ENCODE measurements at places on chromosomes 1 and 21.

- no peak for DNase-seq
Measured at GRCh38 chr1:176904057-176904751, 260.3 kb downstream of the ASTN1 start.

GRCh38 chr1:1684031-1684681 is 8.4 kb downstream of the SLC35E2B start:
- DNase-seq, result no peak

- no peak for DNase-seq
Measured at GRCh38 chr1:175193527-175193910, 943 bp upstream of the KIAA0040 start.

GRCh38 chr1:19488136-19488535 is 2.8 kb upstream of the CAPZB start:
- no peak for DNase-seq

- no peak for DNase-seq
Measured at GRCh38 chr1:9884805-9885204, 25.3 kb downstream of the CTNNBIP1 start.

DNA sequence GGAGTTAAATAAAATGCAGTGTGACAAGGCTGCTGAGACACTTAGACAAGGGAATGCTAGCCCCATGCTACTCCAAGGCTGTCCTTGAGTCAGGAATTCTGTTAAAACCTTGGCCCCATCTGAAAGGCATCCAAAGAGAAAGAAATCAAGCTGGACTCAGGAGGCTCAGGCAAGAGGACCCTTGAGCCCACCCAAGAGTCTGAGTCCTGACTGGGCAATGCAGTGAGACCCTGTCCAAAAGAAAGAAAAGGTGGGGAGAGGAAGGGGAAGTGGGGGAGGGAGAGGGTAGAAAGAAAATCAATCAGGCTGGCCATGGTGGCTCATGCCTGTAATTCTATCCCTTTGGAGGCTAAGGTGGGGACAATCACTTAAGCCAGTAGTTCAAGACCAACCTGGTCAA is 26.7 kb downstream of the CLSTN1 start:
- DNase-seq, result no peak

Measured in stimulated activated CD4-positive, alpha-beta T cell treated with anti-CD3 and anti-CD28 coated beads, Interleukin-2, amount 100 ng/mL, for 4 hours (primary cell).